Posterior vena cava (tissue), 2 donors: ENCODE measurements at places on chromosomes 16 and 17. TPM values are rescaled to one million over a fixed set of nuclear protein-coding genes. Genes with fewer than 3 reads are reported as not detected.

Gene PLLP
- 3.8 TPM for total RNA-seq

Gene UQCRC2
- total RNA-seq, result 147 TPM

Gene IRF8
- total RNA-seq, result 6.3 TPM

Gene CD300E
- total RNA-seq, result 1.4 TPM

Gene HS3ST2
- total RNA-seq, result 4.0 TPM

DNA sequence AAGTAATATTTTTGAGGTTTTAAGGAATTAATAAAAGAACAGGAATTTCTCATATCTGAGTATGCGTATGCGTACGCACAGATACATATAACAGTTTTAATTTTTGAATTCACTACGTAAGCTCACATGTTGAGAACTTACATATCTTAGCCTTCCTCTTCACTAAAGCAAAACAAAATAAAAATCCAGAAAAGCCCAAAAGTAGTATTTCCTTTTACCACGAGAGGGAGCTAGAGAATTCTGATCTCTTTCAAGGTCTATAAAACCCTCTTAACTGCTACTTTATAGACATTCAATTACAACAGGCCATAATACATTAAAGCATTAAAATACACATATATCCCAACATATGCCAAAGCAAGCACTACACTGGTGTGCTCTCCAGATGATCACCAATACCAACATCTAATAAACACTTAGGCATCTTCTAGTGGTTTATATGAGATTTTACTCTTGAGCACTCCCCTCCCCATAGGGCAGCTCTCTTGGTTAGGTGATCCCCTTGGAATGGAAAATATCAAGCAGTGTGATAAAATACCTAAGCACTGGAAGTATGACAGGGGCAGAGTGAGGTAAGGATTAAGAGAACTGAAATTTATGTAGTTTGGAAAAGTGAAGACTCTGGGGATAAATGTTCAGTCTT, 94.0 kb downstream of the SKAP1 start:
- no peak for DNase-seq

- DNase-seq, result peak; percentile 91
Observed at GRCh38 chr16:85554114-85554888, 58.8 kb upstream of the GSE1 start.

GRCh38 chr17:74443516-74444296, 11.8 kb downstream of the GPRC5C start:
- DNase-seq, result no peak

DNA sequence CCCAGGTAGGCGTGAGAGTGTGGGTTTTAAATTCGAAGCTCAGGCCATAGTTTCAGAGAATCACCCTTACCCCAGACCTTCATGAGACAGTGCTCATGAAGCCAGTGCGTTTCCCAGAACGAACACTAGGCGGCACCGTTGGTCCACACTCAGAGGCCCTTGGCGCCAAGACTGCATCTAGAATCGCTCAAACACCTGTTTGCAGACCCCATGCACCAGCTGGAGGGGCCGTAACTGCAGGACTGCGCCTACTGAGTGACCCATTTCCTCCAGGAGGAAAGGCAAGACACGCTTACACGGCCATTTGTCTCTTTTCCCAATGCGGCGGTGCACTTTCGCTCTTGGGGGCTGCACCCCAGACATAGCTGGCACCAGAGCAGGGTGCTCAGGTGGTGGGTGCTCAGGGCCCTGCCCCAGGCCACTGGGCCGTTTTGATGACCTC, 34.0 kb downstream of the ADGRG5 start:
- peak; percentile 91 for DNase-seq

- DNase-seq, result no peak
Observed at GRCh38 chr17:80060644-80061043, 24.2 kb downstream of the CCDC40 start.

DNA sequence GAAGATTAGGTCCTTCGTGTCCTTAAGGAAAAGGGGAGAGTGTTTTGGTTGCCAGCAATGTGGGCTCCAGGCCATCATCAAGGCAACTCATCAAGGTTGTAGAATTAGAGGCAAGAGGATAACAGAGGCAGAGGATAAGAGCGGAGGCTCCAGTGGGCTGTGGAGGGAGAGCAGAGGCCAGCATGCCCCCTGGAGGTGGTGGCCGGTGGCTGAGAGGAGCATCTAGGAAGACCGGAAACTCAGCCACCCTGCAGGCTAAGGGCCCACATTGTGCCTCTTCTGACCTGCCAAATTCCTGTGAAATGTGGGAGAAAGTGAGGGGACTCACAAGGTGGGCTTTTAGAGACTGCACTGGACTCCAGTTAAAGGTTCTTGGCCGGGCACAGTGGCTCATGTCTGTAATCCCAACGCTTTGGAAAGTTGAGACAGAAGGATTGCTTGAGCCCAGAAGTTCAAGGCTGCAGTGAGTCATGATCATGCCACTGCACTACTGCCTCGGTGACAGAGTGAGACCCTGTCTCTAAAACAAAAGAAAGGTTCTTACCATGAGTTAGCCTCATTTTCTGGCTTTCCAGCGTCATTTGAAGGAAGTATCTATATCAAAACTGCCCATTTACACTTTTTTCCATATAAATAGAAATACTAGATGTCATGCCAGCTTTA, 62.7 kb upstream of the ADORA2B start:
- no peak for DNase-seq

DNA sequence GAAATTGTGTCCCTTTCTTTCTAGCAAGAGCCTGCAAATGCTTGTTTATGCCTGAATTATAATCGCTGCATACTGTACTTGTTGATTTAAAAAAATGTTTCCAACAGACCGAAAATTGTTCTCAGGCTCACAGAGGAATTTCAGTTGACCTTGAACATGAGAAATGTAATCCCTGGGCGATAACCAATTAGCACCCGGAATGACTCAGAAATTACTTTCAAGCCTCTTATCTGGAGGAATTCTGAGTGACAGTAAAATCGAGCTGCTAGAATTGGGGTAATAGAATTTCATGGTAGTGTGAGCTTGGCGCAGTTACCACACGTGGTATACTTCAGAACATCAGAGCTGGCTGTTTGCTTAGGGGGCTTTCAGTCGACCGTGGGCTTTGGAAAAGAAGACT, 139.1 kb upstream of the CACNG3 start:
- no peak for DNase-seq
